ENCODE measurements at places on chromosomes 4 and X. TPM values are rescaled to one million over a fixed set of nuclear protein-coding genes. Genes with fewer than 3 reads are reported as not detected.

Gene TLR6
- 5.1 TPM for total RNA-seq

Gene APLN
- 0.71 TPM for total RNA-seq

Gene DAPP1
- not detected for total RNA-seq

Gene MXRA5
- not detected for total RNA-seq

Gene SOWAHB
- not detected for total RNA-seq

Gene NXF2
- not detected for total RNA-seq

Gene GPRASP1
- total RNA-seq = 0.47 TPM
